Stimulated activated CD4-positive, alpha-beta T cell treated with anti-CD3 and anti-CD28 coated beads, Interleukin-1b, Interleukin-23, amount 100 ng/mL, for 1 hour (primary cell): ENCODE measurements at places on chromosomes 4 and X.

- no peak for DNase-seq
Observed at GRCh38 chrX:15177316-15177715, 92.6 kb downstream of the ASB9 start.

DNA sequence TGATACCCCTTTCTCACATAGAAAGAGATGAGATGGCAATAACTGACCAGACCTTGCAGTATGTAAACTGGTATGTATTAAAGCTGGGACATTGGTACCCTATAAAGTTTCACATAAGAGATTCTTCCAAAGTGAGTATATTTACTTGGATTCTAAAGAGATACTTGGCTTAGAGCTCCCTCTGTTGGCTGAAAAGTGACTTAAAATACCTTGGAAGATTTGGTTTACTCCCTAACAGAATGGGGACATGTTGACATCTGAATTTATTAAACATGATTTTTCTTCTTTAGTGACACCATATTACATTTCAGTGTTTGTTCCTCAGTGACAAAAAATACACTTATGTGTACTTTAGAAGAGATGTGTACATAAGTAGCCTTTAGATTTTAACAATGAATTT, 47.9 kb upstream of the RGN start:
- DNase-seq = no peak

DNA sequence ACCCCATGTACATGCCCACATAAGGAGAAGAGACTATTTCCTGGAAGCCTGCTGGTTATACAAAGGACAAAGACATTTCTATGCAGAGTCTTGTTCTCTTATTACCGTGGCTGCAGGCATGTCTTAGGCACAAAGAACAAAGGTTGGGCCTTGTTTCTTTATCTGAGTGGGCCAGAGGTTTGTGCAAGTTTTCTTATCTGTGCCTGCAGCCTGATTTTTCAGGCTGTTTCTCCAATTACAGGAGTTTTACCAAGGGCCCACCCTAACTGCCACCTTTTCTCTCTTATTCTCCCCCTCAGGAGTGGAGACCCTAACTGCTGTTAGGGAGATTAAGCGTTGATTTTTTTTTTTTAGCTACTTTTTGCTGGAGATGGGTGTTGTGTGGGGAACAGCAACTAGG, 3.5 kb downstream of the TENT5D start:
- no peak for DNase-seq

DNA sequence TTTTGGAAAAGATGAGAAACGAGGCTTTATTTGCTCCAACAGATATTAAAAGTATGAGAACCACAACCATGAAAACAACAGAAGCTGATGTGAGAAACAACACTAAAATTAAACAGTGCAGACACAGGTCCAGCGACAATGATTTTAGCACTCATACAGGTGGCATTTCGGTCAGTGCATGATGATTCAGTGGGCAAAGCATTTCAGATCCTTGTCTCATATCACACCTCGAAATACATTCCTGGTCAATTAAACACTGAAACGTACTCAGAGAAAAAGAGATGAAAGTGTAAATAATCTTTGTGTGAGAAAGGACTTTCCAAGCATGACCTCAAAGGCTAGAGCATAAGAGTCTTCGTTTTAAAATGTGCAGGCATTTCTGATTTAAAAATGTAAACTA, 85.2 kb downstream of the ACOX3 start:
- no peak for DNase-seq

DNA sequence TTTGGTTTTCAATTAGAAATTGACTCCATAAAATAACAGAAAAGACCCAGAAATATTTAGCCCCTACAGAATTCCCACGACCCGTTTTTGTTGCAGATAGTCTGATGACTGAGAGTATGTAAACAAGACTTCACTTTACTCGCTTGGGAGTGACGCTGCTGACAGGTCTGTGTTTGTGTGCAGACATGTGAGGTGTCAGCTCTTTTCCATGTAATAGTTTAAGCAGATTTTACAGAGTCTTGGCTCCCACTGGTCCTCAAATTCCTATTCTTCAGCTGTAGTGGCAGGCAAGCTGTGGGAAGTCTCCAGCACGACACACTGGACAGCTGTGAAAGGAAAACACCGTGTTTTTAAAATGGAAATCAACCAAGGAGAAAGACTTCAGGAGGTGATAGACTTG, 455.7 kb downstream of the GABRG1 start:
- no peak for DNase-seq

DNA sequence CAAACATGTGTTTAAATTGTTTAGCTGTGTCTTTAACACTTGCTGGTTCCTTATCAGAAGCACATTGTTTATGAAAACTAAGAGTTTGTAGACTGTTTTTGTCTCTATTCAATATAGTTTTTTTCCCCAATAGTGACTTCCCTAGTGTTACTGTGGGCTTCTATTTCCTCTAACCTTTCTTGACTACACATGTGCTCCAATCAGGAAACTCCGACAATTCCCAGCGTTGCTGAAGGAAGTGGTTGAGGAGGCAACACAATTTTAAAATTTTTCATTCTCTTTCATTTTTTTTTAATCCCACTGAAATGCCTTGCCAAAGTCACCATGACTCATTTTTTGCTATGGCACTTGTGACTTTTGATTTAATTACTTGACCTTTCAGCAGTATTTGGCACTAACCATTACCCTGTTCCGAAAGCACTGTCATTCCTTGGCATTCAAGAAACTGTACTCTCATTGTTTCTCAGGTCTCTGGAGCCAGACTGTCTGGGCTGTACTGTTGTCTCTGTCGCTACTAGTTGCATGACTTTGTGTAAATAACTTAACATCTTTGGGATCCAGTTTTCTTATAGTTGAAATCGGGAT, 67.6 kb upstream of the FREM3 start:
- DNase-seq = no peak

- no peak for DNase-seq
Observed at GRCh38 chrX:24946369-24946768, 69.4 kb downstream of the ARX start.

DNA sequence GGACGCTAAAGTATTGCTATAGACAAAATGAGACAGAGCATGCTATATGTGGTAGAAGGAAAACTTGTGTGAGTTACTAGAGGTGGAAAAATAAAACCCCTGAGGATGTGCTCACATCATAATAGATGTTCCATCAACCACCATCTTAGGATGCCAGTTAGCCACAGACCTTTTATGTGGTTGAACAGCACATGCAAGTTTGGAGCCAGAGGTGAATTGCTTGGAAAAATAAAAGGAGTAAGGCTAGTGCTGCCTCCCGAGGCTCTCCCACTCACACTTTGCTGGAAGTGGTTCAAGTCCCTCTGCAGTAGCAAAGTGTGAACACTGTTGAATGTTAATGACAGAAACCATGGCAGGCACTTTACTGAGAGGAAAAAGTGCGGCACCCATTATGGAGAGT, 39.4 kb upstream of the PPARGC1A start:
- DNase-seq = no peak

GRCh38 chr4:149784018-149784417, 31.6 kb downstream of the IQCM start:
- no peak for DNase-seq

DNA sequence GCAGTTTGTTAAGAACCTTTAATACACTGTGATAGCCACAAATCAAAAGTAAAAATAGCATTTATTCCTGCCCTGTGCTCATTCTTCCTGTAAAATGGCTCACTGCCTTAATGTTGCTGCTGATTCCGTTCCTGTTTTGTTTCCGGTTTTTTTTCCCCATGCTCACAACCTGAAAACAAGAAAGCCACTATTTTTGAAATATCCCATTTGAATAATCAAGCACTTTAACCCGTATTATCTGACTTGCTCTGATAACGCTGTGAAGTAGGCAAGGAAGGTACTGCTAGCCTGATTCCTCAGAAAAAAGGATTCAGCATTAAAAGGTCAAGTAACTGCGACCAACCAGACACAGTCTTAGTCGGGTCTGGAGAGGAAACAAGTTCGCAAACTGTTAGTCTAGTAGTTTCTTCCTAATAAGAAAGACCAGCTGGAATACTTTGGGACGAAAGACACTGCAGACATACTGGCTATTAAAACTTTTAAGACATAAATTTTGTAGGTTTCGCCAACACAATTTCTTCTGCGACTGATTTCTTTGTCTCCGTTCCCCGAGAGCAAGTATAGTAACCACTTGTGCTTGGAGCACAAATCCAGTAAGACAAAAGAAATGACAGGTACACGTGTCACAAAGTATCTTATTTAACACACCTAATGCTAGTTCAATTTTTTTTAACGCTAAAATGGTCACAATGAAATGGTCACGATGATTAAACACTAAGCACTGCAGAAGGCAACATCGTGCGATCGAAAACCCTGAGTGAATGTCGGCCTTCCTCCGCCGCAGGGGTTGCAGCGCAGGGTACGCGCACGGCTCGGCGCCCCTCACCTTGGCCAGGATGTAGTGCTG, 802 bp downstream of the COX18 start:
- no peak for DNase-seq

- no peak for DNase-seq
Observed at GRCh38 chrX:127404161-127404560, 584.6 kb downstream of the PRR32 start.

DNA sequence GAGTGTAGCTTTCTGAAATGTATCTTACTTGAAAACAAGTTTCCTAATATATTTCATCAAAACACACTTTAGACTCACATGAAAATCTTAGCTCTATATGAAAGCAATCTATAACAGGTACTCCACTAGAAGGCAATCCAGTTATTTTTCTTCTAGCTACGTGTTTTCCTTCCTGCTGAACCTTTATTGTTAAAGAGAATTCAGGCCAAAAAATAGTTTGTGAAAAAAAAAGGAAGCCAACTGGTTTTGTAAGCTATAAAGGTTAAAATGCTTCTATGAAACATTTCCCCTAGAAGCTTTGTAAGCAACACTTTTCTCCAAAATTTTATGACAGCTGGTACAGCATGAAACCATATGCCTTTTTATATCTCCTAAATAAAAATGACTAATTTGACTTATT, 304.7 kb upstream of the DIAPH2 start:
- DNase-seq = no peak

GRCh38 chr4:176193126-176193525, 2.3 kb downstream of the SPATA4 start:
- no peak for DNase-seq

- no peak for DNase-seq
Observed at GRCh38 chr4:110310795-110311194, 112.4 kb upstream of the ELOVL6 start.

GRCh38 chr4:183659872-183660242, 764 bp downstream of the TRAPPC11 start:
- DNase-seq = no peak

DNA sequence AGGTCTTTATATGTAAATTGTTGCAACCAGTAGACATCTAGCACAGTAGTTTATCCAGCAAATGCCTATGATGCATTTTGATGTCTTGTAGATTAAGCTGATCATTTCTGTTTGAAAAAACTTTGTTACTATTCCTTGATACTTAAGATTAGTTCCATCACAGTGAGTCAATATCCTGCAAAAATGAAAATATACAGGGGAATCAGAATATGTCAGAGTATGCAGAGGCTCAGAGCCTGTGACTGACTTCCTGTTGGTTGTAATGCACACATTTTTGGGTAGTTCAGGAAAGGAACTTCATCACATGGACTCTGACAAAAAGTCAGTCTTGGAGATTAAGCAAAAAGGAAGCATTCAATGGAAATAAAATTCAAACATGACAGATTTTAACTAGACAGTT, 815.5 kb downstream of the FAT4 start:
- DNase-seq = no peak

- DNase-seq = no peak
Observed at GRCh38 chrX:123570011-123570590, 162.8 kb downstream of the THOC2 start.

GRCh38 chr4:17272154-17272553, 239.7 kb downstream of the QDPR start:
- no peak for DNase-seq

GRCh38 chr4:1570291-1571164, 113.6 kb downstream of the FAM53A start:
- no peak for DNase-seq

- DNase-seq = no peak
Observed at GRCh38 chr4:153064571-153064970, 128.4 kb downstream of the FHDC1 start.

GRCh38 chr4:56611501-56611900, 69.6 kb downstream of the HOPX start:
- DNase-seq = no peak
